ENCODE measurements at places on chromosomes 4 and X.

DNA sequence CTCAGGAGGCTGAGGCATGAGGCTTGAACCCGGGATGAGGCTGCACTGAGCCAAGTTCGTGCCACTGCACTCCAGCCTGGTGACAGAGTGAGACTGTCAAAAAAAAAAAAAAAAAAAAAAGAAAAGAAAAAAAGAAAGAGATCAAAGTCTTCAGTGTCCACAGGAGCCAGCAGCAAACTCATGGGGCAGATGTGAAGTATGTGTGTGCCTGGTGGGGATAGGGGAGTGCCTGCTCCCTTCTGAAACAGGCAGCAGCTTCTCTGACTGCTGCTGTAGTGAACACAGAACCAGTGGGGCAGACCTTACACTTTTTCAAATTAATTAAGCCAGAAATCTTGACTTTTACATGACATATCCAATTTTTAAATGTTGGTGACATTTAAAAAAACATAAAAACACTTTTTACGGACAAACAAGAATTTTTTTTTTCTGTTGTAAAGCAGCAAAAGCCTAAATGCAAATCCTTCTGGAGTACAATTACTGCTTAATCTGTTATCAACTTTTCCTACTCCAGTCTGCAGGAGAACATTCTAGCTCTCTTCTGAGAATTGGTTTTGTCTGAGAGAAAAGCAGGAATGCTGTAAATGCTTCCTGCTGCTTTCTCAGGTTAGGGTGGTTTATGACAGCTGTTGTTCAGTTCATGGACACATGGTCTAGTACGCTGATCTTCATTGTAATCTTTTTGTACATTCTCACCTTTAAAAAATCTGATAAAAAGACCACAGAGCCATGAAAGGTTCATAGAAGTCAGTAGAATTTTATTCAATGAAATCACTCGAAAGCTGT, 311.1 kb downstream of the CAMK2D start:
- DNase-seq = no peak

- no peak for DNase-seq
Measured at GRCh38 chr4:93749292-93749761, 79.2 kb upstream of the ATOH1 start.

DNA sequence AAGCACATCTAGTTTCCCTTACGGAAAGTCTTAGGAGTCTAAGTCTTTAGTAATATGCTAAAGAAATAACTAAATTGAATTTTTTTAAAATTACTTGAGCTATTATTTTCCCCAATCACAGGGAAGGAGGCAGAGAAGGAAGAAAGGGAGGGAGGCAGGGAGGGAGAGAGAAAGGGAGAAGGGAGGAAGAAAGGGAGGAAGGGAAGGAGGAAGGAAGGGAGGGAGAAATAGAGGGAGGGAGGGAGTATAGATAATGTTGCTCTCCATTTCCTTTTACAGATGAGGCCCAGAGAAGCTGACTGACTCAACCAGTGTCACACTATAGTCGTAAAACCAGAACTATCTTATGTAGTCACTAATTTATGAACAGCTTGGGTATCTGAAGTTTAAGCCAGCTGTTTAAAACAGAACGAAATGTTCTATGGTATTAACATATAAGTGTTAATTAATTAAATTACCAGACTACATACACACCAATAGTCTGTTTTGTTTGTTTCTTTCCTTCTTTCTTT, 14.6 kb downstream of the SH3RF1 start:
- DNase-seq = peak; percentile 79

DNA sequence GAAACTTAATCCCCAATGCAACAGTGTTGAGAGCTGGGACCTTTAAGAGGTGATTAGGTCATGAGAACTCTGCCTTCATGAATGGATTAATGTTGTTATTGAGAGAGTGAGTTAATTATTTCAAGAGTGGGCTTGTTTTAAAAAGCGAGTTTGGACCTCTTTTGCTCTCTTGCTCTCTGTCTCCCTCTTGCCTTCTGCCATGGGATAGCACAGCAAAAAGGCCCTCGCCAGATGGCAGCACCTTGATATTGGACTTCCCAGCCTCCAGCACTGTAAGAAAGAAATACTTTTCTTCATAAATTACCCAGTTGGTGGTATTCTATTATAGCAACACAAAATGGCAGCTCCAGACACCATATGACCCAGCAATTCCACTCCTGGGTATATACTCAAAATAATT, 7.0 kb upstream of the ATP6AP2 start:
- DNase-seq = peak; percentile 23

DNA sequence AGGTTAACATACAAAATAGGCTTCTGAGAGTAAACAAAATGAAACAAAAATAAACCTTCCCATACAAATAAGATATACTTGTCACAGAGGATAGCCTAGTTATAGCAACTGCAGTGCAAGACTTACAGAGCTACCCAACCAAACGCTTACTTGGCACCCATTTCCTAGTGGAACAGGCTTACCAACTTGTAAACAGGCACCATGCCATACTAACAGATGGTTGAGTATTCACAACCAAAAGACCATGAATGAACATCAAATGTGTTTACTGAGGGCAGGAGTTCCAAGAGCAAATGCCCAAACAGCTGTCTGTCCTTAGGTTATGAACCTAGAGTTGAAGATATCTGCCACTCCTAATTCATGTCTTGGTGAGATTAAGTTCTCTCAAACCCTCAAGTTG, 2629.2 kb downstream of the PCDH7 start:
- no peak for DNase-seq

GRCh38 chr4:30770812-30771211, 50.6 kb downstream of the PCDH7 start:
- DNase-seq = no peak

DNA sequence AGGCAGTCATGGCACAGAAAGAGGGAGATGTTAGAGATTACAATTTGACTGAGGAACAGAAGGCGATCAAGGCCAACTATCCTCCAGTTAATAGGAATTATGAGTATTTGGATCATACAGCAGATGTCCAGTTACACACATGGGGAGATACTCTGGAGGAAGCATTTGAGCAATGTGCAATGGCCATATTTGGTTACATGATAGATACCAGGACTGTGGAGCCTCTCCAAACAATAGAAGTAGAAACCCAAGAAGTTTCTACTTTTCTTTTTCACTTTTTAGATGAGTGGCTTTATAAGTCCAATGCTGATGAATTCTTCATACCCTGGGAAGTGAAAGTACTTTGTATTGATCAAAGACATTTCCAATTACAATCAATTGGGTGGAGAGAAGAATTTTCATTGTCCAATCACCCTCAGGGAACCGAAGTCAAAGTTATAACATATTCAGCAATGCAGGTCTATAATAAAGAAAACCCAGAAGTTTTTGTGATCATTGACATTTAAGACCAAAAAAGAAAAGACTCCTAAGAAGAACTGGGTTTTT, 139.1 kb downstream of the MAB21L2 start:
- DNase-seq = peak; percentile 20

- DNase-seq = no peak
Measured at GRCh38 chr4:187370918-187371317, 624.7 kb upstream of the ZFP42 start.

- DNase-seq = no peak
Measured at GRCh38 chrX:123688524-123688923, 44.3 kb downstream of the THOC2 start.

DNA sequence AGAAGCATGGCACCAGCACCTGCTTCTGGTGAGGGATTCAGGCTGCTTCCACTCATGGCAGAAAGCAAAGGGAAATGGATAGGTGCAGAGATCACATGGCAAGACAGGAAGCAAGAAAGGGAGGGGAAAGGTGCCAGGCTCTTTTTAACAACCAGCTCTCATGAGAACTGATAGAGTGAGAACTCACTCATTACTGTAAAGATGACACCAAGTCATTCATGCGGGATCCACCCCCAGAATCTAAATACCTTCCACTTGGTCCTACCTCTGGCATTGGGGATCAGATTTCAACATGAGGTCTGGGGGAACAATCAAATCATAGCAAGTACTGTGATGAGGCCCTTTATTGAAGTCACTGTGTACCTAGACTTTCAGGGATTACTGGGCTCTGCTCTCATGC, 72.0 kb upstream of the PRDM5 start:
- DNase-seq = no peak

GRCh38 chr4:184684491-184685189, 35.1 kb downstream of the PRIMPOL start:
- DNase-seq = peak; percentile 17

- DNase-seq = no peak
Measured at GRCh38 chrX:65516756-65517155, 17.8 kb downstream of the LAS1L start.

GRCh38 chr4:139872274-139872673, 206.7 kb downstream of the MGST2 start:
- DNase-seq = peak; percentile 89

- DNase-seq = peak; percentile 14
Measured at GRCh38 chr4:182736207-182736606, 181.0 kb downstream of the DCTD start.

DNA sequence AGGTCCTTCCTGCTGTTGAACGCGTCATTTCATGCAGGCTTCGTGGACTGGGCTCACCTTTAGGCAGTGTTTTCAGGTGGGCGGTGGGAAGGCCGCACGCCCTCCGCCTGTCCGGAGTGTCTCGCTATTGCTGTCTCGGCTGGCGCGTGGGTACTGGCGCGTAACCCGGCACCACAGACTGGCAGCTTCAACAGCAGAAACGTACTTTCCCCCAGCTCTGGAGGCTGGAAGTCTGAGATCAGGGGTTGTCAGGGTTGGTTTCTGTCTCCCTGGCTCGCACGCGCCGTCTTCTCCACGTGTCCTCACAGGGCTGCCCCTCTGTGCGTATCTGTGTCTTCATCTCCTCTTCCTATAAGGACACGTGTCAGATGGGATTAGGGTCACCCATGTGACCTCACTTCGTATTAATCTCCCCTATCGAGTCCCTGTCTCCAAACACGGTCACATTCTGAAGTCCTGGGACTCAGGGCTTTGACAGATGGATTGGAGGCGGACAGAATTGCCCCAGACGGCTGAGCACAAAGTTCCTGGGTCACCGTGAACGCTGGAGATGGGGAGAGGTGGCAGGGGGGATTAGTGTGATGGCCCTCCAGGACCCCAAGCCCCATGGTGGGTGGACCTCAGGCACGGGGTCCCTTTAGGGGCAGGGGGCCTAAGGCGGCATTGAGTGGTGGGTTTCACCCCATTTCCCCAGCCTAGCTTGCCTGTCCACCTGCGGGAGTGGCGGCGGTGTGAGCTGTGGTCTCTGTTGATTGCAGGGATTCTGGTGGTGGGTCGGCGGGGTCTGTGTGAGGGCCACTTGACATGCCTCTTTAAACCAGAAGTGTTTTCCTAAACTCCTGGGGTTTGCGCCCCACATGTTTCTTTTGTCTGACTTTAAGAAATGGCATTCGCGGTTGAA, 83.4 kb upstream of the LRPAP1 start:
- DNase-seq = no peak

DNA sequence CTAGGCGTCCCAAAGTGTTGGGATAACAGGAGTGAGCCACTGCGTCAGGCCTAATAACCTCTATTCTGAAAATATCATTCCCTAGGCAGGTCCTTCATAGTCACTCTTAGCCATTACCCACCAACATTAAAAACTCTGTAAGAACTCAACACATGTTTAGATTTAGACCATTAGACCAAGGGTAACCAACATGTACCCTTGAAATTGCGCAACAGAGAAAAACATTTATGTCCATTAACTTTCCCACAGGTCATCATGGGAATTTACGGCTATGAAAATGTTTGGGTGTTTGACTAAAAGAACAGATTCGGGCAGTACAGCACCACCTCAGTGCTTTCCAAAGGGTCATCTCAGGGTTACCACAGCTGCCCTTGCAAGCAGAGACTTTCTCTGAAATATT, 7.5 kb downstream of the KLHL13 start:
- DNase-seq = no peak

DNA sequence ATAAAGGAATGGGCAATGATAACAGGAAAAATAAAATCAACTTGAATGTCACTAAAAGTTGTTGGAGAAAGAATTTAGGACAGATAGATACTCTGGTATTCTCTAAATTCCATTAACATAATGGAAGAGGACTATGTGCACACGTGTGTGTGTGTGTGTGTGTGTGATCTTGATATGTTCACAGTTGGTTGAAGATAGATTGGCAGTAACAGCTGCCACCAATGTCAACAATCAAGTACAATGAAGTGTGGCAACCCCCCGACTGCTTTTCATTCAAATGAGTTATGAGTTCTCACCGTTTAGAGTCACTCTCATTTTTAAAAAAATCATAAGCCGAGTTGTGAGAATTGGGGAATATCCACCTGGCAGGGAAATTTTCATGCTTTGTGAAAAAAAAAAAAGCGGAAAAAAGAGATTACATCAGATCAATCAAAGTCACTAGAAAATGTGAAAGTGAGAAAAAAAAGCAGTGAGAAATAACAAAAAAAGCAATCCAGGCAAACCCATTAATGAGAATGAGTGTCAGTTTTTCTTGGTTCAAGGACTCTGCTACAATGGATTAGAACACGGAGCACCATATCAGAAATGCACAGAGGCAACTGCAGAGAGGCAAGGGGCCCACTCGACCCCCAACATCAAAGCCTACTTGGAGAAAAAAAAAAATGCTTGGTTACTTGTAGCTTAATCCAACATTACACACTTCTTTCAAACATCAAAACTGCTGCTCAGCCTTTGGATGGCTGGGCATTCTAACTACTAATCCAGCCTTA, 414.9 kb upstream of the PITX2 start:
- DNase-seq = no peak

- peak; percentile 69 for DNase-seq
Measured at GRCh38 chrX:154378059-154378798, 866 bp upstream of the EMD start.

DNA sequence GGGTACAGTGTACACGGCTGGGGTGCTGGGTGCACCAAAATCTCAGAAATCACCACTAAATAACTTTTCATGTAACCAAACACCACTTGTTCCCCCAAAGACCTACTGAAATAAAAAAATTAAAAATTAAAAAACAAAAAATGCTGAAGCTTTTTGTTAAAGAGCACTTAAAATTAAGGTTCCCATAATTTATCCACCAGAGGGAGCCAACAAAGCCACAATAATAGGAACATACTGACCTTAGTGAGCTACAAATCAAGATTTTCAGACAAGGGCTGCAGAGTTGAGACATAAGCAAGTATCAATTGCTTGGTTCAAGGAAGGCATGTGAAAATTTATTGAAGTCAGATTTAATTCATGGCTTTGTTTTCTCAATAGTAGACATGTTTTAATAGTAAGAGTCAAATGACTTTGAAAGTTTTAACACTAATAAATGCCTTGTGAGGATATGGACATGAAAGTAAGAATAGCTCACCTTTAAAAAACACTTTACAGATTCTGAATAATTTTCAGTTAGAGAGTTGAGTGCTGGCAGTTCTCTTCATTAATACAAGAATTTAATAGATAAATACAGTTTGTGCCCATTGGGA, 43.0 kb upstream of the SCOC start:
- peak; percentile 46 for DNase-seq

DNA sequence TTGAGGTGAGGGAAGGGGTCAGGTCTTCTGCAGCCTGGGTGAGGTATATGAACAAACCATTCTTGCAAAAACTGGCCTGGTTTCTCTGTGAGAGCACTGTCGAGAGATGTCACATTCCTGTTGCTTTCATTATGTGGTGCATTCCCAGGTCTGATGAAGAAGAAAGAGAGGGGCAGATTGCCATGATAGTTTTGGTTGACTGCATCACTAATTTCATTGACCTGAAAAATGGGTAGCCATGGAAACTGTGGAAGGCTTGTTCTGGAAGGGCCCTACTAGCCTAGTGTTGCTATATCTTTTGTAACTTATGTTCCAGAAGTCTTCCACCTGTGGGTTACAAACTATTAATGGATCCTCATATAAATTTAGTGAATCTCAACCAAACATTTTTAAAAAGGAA, 32.9 kb upstream of the CYBB start:
- no peak for DNase-seq

- DNase-seq = no peak
Measured at GRCh38 chr4:140277576-140277975, 95.9 kb upstream of the SCOC start.
